GDM1 (cell line): ENCODE measurements at places on chromosomes 5 and 9.

GRCh38 chr5:100448111-100448528 is 87.1 kb upstream of the FAM174A start:
- no peak for DNase-seq

DNA sequence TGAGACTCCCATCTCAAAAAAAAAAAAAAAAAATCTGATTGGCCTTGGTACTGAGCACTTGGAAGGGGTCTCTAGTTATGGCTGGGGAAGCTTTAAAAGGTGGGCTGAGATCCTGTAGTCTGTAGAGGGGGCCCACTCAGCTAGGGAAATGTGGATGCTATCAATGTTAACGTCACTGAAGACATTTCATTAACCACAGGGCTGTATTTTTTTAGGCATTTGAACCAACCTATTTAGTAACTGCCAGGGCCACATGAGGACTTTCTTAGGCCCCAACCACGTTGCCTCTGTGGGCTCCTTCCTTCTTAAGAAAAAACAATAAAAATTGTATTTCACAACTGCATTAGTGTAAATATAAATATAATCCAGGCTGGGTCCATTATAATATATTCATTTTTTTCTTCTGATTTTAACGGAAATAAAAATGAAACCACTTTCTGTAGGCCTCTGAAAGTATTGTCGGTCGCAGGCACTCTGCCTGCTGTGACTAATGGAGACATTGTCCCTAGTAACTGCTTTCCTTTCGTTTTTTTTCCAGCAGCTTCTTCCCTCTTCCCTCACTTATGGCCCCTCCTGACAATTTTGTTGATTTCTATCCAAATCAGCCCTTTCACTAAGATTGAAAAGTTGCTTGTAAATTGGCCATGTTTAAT is 71.6 kb downstream of the GCNT1 start:
- DNase-seq: no peak

GRCh38 chr5:176671890-176672747 is 24.8 kb downstream of the TSPAN17 start:
- DNase-seq: no peak

DNA sequence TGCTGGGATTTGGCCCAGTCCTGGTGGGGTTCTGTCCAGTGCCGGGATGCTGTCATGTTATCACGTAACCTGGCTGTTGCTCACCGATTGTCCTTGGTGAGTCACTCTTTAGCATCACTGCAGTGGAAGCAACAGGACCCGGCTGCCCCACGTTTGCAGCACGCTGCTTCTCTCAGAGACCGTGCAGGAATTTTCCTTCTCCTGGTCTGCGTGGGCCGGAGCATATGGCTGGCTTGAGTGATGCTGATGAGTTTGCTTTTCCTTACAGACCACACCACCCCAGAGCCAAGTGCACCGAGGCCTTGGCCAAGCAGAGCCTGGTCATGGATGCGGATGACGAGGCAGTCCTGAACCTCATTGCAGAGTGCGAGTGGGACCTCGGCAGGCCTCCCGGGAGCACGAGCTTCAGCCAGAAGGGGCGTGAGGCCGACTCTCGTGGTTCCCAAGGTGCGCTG is 21.4 kb downstream of the CEP72 start:
- DNase-seq: no peak

DNA sequence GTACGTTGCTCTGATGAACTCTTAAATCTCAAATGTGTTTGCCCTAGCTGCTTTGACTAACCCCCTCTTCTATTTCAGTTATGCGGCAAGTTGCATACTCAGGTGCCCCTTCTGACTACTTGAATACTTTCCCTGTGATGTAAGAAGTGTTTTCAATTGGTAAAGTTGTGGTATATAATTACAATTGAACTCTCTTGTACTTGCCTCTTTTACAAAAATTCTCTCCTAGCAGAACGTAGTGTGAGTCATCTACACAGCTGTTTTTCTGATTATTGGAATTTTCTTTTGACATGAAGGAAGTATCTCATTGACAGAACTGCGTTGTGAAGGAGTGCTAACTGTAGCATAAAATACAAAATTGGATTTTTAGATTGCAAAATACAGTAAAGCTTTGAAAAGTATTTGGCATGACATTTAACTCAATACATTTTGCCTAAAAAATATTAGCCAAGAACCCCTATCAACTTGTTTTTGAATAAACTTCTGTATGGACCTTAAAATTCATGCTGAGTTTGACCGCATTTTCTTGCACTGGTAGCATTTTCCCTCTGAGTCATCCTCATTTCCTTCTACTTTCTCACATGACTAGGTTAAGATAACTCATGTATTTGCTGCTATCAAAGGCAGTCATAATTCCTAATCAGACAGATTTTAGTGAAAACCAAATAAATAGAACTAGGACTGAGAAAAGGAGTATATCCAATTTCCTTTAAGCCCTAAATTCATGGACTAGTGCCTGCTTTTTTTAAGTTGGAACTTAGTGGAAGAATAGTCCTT is 6.3 kb downstream of the CRHBP start:
- DNase-seq: no peak

DNA sequence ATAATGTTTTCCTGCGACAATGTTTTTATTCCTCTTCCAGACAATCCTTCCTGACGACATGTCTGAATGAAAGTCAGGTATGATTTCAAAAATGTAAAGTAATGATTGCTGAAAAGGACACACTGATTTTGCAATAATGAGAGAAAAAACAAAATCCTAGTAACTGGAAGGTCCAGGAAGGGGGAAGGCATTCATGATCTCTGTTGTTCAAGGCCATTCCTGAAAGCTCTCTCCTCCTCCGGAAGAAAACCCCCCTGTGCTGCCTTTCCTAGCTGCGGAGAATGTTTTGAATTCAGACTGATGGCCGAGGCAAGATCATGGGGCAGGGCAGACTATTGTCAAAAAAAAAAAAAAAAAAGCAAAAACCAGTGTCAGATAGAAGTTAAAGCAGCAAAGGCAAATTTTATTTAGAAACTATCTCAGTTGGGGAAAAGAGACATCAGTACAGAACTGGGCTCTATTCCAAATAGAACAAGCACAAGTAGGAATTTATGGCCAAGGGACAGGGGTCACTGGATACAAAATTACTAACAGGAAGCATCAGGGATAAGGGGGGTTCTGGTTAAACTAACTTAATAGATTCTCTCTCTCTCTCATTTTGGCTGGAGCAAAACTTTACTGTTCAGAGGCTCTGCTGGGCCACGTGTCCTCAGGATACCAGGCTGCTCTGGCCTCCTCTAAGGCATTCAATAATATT is 36.5 kb upstream of the CTSV start:
- no peak for DNase-seq

- no peak for DNase-seq
Measured at GRCh38 chr9:128321343-128321742, 904 bp downstream of the TRUB2 start.

DNA sequence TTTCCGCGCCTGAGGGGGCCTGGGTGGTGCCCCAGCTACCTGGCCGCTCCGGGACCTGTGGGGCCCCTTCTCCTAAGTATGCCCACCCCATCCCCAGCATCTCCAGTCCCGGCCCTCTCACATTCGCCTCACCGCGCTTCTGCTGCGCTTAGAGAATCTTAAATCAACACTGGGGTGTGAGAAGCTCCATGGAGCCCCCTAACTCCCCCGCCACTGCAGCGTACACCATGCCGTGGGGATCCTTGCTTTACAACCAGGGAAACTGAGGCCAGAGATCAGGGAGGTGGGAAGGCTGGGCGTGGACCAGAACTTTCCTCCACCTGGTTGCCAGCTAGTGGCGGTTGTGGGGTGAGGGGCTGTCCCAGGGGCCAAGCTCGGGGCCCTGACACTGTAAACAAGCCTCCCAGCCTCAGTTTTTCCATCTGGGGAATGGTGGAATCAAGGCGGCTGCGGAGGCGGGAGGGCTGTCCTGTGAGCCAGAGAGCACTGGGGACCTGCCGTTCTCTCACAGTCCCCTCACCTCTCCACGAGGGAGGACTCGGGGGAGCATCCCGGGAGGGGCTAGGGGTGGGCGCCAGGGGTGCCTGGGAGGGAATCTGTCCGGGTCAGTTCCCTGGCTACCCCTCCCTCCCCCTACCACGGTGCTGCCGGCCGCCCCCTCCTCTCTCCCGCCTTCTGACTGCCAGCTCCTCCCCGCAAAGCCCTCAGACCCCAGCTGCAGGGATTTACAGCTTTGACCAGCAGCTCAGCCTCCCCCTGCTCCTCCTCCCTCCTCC is 161.2 kb downstream of the C9orf50 start:
- no peak for DNase-seq

- no peak for DNase-seq
Measured at GRCh38 chr9:86643946-86644674, 289.9 kb upstream of the TUT7 start.

DNA sequence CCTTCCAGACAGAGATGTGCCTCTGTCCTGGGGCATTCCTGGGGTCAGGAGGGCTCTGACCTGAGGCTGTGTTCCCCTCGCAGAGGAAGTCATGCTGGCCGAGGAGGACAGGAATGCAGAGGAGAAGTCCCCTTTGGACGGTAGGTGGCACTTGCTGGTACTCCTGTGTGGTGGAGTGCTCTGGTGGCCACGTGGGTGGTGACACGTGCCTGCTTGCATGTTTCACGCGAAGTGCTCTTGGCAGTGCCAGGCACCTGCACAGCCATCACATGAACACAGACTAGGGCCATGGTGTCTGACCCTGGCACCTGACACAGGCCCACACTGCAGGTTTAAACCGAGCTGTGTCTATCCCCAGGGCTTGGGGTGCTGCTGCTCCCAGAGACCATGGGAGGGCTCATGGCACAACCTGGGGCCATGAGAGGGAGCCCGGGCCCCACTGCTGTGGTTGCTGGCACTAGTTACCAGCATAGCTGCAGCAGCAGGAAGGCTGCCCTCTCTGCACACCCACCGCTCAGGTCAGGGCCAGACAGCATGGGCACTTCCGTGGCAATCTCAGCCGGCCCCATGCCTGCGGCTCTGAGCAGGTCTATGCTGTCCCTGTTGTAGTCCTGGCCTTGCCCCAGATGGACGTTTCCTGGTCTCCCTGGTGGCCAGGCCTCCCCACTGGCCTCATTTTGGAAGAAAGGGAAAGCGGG is 79.3 kb downstream of the CACNA1B start:
- no peak for DNase-seq

GRCh38 chr9:130030651-130031127 is 12.3 kb downstream of the FNBP1 start:
- no peak for DNase-seq

GRCh38 chr5:97192580-97193354 is 9.7 kb upstream of the RIOK2 start:
- DNase-seq: no peak

DNA sequence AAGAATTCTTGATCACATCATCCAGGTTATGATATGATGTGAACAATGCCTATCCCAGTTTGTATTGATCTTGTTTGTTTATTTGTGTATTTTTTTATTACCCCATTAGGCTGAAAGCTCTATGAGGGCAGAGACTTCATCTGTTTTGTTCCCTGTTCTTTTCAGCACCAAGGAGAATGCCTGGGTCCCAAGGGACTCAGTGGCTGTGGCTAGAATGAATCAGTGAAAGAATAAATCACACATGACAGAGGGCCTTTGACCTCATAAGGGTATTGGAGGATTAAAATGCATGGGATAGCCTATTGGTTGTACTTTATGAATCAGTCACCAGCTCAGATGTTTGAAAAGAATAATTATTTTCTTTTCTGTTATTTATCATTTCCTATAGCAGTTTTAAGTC is 292.2 kb downstream of the GAS1 start:
- no peak for DNase-seq

- DNase-seq: no peak
Measured at GRCh38 chr5:32512926-32513325, 68.4 kb upstream of the ZFR start.

- no peak for DNase-seq
Measured at GRCh38 chr5:141816598-141817399, 61.4 kb downstream of the PCDH1 start.

GRCh38 chr9:114192539-114192938 is 37.2 kb downstream of the COL27A1 start:
- no peak for DNase-seq

GRCh38 chr9:120872791-120873502 is 4.0 kb downstream of the PHF19 start:
- DNase-seq: no peak

GRCh38 chr5:5542654-5543053 is 120.2 kb downstream of the ICE1 start:
- DNase-seq: no peak

DNA sequence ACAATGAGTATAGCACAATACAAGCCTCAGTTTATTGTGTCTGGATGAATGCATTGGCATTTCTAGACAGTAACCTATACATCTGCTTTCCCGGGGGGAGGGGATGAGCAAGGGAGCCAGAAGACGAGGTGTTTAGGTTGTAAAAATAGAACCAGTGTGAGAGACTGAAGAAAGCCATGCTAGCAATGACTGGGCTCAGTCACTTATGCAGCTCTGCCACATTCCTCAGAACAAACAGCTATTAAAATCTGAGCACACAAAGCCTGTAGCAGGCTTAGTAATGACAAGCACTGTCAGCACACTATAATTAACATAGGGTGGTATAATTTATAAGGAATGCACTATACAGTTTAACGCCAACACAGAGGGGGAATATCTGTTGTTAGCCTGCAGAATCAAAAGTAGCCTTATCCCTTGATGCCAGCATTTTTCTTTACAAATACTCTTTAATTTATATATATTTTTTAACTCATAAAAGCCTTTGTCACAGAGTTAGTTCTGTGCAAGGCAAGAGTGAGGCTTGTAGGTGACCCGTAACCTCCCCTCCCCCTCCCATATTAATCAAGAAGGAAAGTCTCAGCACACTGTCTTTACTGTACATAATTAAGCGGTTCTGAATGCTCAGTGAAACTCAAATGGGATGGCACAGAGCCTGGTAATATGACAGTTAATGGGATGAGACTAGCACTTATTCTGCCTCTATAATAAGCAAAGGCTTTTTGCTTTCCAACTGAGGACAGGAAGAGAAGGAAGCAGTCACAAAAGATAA is 295.4 kb downstream of the CSNK1G3 start:
- DNase-seq: no peak

DNA sequence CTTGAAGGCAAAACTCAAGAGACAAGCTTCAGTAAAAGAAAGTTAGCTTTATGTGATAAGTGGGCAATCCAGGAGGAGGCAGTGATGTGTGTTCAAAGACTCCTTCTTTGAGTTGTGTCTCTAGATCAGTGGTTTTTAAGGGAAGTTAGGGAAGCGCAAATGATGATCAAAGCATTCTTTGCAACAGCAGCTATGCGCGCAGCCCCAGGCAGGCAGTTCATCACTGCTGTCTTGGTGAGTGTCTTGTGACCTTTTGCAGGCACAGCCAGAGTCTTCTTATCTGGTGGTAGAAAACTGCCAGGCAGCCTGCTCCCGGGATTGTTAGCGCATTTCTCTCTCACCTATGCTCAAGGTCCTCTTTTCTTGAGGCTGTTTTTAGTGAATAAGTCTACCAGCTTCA is 40.3 kb upstream of the CLK4 start:
- no peak for DNase-seq
